ENCODE measurements at places on chromosomes 1 and 21.

GRCh38 chr1:110734133-110734680, 59.5 kb upstream of the KCNA3 start:
- no peak for DNase-seq

- no peak for DNase-seq
Observed at GRCh38 chr21:38341546-38342012, 84.8 kb downstream of the KCNJ15 start.

DNA sequence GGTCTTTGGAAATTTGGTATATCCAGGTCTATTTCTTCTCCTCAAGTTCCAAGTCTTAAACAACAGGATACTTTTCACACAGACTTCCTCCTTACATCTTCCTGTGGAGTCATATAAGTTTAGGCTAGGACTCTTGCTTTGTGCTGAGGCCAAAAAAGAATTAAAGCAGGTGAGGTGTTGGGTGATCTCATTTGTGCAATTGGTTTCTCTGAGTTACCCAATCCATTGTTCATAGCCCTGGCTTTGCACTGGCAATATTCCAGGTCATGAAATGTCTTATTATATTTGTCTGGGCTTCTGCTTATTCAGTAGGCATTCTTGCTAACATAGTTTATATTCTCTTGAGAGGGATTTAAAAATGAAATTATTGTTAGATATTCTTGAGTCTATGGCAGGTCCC, 14.1 kb upstream of the KIAA0040 start:
- DNase-seq: no peak

- DNase-seq: no peak
Observed at GRCh38 chr1:213387380-213388015, 336.5 kb downstream of the RPS6KC1 start.

DNA sequence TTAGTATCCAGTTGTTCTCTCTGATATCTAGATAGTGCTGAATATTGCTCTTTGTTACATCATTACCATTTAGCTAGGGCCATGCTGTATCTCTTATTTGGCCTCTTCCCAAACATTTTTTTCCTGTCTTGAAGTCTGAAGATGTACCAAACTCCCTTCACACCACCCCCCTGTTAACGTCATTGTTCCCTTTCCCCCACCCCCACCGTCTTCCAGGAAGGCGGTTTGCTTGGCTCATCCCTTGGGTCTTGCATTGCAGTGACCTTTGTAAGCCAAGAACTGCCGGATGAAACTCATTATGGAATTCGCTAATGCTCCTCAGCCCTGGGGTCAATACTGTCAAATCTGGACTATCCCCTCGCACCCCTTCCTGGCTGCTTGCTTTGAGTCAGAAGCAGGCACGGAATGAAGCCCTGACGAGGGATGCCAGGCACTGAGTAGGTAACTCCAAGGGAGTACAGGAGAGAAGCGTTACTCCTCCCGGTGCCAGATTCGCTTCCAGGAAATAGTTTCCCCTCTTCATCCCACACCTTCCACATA, 283.1 kb downstream of the TM2D1 start:
- no peak for DNase-seq

GRCh38 chr1:54516249-54516920, 31.6 kb upstream of the ACOT11 start:
- no peak for DNase-seq

GRCh38 chr1:96808191-96808590, 86.6 kb downstream of the PTBP2 start:
- DNase-seq: no peak
